ENCODE measurements at places on chromosomes 4 and X.

DNA sequence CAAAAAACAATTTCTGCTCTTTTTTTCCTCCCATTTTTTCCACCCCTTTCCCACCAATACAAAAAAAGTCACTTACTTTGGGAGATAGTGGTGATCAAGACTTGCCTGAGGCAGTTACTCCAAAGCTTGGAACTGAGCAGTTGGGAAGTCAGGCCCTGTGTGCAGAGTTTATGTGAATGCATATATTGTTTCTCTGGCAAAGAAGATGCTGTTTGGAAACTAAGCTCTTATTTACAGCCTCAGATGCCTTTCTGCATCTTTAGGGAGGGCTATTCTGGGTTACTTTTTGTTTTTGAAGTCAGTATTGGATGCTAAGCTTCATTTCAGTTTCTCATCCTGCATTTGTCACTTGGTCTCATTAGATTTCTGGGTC is 136.3 kb downstream of the ZNF330 start:
- no peak for DNase-seq

DNA sequence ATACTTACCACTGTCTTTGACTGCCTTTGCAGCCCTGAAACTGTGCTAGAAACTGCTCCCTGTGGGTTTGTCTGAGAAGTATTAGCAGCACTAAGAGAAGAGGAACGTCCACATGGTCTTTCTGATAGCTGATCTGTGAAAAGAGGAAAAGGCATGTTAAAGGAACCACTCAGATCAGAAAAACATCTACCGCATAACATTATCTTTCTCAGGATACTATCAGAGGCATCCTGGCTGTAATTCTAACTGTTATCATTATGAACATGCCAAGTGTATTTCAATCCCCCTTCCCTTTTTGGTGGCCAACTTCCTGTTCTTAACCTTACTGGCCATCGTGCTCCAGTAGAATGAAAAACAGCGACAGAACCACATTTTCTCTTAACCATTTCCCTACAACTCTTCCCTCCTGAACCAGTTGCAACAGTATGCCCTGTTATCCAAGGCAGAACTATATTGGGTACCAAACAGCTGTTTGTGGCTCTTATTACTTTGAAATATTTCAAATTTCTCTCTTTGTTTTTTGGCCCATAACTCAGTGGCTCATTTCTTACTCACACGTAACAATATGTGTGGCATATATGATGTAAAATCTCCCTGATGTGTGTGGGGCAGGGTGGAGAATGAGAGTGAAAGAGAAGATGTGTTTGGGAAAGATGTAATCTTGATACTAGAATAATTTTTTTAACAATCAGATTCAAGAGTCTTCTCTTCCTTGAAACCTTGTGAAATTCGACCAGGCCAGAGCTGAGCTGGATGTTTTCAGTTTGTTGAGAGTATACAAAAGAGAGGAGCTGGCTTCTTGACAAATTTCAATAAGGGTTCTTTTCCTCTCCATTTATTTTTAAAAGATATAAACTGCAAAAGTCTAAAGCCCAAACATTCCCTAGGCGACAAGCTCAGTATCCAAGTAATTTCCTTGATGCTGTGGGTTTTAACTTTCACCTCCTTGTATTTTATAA is 35.2 kb downstream of the ARHGEF6 start:
- DNase-seq, result no peak

GRCh38 chr4:155658681-155659064 is 8.0 kb upstream of the GUCY1A1 start:
- DNase-seq, result no peak

- DNase-seq, result no peak
Observed at GRCh38 chr4:55013431-55013955, 111.9 kb downstream of the KDR start.

GRCh38 chr4:124727331-124727890 is 14.9 kb upstream of the ANKRD50 start:
- no peak for DNase-seq

DNA sequence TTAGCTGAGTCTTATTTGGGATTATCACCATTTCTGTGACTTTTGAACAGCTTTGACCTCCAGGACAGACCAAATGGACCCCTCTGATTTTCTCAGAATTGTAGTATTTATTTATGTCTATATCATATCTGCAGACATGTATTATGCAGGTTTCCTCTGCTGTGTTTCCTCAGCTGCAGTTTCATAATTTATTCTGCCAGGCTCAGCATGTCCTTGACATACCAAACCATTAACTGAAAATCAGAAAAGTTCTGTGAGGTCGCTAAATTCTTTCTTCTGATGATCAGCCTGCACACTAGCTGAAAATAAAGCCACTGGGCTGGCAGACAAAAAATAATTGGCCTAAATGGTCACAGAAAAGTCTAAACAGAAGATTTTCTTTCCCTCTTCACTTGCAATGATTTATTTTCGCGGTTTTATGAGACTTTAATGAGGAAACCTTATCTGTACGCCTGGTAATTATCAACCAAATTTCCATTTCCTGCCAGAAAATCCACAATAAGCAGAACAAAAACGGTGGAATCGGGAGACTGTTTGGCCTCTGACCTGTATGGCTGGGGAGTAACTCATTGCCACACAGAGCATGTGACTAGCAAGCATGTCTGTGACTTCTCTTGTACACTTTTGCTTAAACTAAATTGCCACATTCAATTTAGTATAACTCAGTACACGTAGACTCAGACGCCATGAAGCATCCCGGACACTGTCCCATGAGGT is 150.9 kb downstream of the ENPP6 start:
- DNase-seq, result no peak

DNA sequence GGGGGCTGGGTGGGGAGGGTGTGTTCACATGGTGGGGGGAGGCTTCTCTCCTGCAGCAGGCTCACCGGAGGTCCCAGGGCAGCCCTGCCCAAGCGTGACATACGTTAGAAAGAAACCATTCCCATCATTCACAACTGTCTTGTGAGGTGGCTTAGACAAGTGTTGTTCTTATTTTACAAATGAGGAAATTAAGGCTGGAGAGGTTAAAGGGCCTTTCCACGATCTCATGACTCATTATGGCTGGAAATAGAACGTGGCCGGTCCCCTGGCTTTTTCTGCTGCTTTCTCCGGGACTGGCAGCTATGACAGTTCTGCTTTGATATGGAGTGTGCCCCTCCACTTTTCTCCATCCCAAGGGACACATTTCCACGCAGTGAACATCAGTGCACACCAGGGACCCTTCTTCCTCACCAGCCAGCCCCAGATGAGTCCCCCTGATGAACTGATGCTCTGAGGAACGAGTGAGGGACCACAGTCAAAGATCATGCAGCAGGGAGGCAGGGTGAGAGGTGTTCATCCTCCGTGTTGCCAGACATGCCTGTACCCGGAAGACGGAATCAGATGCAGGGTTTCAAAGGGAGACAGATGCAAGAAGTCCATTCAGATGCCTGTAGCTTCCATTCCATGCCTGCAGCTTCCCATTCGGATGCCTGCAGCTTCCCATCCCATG is 64.0 kb upstream of the ACSL1 start:
- no peak for DNase-seq
